ENCODE measurements at places on chromosomes 1 and 21. TPM values are rescaled to one million over a fixed set of nuclear protein-coding genes. Genes with fewer than 3 reads are reported as not detected.

- peak; percentile 7 for DNase-seq
Measured at GRCh38 chr1:216914974-216915373, 191.7 kb upstream of the ESRRG start.

The SLC6A17 gene
- 0.82 TPM for polyA plus RNA-seq

The PRAMEF11 gene
- polyA plus RNA-seq: not detected

GRCh38 chr21:38712071-38712470 lies 93.7 kb upstream of the ETS2 start:
- DNase-seq: peak; percentile 27

DNA sequence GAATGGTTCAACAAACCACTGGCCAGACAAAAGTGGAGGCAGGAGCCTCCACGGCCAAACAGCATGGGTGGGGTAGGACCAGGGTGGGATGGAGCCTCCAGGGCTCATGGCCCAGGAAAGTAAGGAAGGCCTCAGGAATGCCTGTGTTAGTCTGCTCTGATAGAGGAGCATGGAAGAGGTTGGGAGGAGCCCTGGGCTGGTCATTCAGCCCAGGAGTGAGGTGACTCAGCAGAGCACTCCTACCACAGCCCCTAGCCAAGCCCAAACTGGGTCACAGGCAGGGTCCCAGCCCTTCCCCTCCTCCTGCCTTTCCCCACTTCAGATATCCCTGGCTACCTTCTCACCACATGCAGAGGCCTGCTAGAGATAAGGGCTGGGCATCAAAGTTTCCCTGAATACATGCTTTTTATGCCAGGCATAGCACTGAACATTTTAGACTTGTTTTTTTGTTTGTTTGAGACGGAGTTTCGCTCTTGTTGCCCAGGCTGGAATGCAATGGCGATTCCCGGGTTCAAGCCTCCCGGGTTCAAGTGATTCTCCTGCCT lies 3.1 kb upstream of the SHISA4 start:
- DNase-seq: peak; percentile 56

GRCh38 chr1:38533772-38534472 lies 325.6 kb downstream of the RRAGC start:
- DNase-seq: no peak

The PADI2 gene
- not detected for polyA plus RNA-seq

- no peak for DNase-seq
Measured at GRCh38 chr1:45566722-45567121, 16.1 kb downstream of the AKR1A1 start.

DNA sequence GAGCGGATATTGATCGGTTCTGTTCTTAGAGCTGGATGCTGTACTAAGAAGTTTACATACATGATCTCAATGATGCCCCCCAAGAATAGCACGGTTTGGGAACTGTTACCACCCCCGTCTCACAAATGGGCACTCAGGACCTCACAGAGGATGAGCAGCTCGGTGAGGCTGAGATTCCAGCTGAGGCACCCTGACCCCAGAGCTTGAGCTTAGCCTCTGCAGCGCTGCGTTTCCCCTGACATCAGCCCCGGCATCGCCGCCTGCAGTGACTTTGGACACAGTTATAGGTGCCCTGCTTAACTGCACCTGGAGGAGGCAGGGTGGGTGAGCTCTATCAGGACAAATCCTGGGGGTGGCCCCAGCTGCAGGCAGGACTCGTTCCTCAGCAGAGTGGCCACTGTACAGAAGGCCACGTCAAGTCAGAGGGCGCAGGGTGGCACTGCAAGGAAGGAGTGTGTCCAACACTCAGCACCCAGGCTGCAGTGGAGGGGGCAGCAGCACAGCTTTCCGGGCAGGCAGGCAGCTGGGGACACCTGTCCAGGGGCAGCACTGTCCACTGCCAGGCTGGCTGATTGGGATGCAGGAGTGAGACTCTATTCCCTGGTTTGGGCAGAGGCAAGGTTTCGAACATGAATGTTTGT lies 65.8 kb upstream of the ABCG1 start:
- no peak for DNase-seq

- DNase-seq: no peak
Measured at GRCh38 chr1:10022656-10023055, 10.1 kb upstream of the UBE4B start.

The PPIAL4G gene
- not detected for polyA plus RNA-seq

DNA sequence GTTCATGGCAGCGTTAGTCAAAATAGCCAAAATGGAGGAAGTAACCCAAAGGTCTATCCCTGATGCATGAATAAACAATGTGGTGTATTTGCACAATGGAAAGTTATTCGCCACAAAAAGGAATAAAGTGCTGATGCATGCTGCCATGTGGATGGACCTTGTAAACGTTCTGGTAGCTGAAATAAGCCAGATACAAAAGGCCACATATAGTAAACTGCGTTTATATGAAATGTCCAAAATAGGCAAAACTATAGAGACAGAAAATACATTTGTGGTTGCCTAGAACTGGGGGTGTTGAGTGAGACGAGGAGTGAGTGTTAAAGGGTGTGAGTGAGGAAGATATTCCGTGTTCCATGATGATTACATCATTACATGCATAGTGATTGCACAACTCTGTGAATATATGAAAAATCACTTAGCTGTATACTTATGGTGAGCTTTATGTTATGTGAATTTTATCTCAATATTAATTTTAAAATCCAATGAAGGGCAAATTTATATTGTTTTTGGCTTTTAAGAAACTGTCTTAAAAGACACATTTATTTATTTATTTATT lies 321.3 kb downstream of the KIF26B start:
- no peak for DNase-seq

The C1QC gene
- not detected for polyA plus RNA-seq
